Activated naive CD4-positive, alpha-beta T cell treated with anti-CD3 and anti-CD28 coated beads for 36 hours (primary cell): ENCODE measurements at places on chromosomes 16 and 17. TPM values are rescaled to one million over a fixed set of nuclear protein-coding genes. Genes with fewer than 3 reads are reported as not detected.

- no peaks in the 10 kb centered on the region for H3K4me1 ChIP-seq
- peaks cover 2% of the 10 kb centered on the region for H3K27me3 ChIP-seq
- no peaks in the 10 kb centered on the region for H3K36me3 ChIP-seq
- no peak for DNase-seq
Observed at GRCh38 chr16:74740795-74741304, 33.8 kb downstream of the FA2H start.

DNA sequence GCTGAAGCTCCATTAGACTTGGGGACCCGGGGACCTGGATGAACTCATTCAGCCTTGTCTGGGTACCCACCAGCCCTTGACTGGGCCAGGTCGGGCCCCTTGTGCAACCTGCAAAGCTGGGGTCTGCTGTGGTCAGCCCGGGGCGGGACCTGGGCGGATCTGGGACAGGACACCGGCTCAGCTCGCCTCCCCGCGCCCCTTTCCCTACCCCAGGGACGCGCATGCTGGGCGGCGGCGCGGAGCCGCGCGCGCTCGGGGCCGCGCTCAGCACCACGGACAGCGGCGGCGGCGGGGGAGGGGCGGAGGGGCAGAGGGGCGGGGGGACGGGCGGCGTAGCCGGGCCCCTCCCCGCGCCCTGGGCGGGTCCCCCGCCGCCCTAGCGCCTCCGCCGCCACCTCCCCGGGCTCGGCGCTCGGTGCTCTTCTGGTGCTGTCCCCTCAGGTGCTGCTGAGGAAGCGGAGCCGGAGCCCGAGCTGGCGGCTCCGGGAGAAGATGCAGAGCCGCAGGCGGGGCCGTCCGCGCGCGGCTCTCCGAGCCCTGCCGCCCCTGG, 7.4 kb downstream of the ACD start:
- DNase-seq = no peak
- no peaks in the 10 kb centered on the region for H3K27me3 ChIP-seq
- H3K27ac ChIP-seq = no peak overlapping the region
- no peak overlapping the region for H3K4me3 ChIP-seq
- H3K4me1 ChIP-seq = peaks cover 8% of the 10 kb centered on the region

TRPV3 gene
- 0.77 TPM for total RNA-seq

PPL gene
- total RNA-seq = 0.07 TPM

ACE gene
- total RNA-seq = 0.50 TPM

GRCh38 chr17:17994271-17995069, 21.8 kb downstream of the DRC3 start:
- H3K4me3 ChIP-seq = no peak overlapping the region
- no peaks in the 10 kb centered on the region for H3K27me3 ChIP-seq
- H3K4me1 ChIP-seq = peaks cover 2% of the 10 kb centered on the region
- no peaks in the 10 kb centered on the region for H3K36me3 ChIP-seq
- H3K27ac ChIP-seq = no peak overlapping the region
- peak; percentile 18 for DNase-seq

PRSS27 gene
- 2.4 TPM for total RNA-seq

DNA sequence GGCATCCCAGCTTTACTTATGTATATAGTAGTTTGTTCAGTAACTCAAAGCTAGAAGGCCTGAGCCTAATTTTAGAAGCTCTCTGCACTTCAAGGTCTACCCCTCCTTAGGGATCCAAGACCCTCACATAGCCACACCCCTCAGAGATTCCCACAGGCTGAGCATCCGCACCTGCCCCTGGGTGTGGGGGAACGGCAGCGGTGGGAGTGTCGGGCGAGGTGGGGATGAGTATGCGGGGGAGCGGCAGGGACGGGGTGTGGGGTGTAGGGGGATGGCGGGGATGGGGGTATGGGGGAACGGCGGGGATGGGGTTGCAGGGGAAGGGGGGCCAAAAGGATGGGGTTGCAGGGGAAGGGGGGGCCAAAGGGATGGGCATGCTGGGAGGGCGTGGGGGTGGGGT, 24.9 kb upstream of the BEAN1 start:
- no peak overlapping the region for H3K27ac ChIP-seq
- peaks cover 4% of the 10 kb centered on the region for H3K4me1 ChIP-seq
- DNase-seq = no peak

MYO15A gene
- total RNA-seq = 0.40 TPM

WFIKKN2 gene
- not detected for total RNA-seq

CCL15 gene
- not detected for total RNA-seq

DNA sequence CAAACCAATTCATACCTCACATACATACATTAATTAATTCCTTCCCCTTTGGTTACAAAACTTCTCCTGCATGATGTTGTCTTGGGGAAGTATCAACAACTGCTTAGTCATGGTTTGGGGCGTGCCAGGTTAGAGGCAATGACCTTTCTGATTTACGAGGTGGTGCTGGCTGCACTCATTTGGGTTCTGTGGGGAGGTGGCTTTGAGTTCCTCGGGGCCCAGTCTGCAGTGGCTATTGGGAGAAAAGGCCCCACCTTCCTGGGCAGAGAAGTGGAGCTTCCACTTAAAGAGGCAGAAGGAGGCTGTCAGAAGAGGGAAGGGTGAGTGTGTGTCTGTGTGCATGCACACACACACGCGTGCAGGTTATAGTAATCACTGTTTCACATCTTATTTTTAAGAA, 10.2 kb upstream of the ETV4 start:
- H3K27ac ChIP-seq = no peak overlapping the region
- peak; percentile 24 for DNase-seq
- no peaks in the 10 kb centered on the region for H3K36me3 ChIP-seq
- H3K27me3 ChIP-seq = peaks cover 15% of the 10 kb centered on the region
- no peak overlapping the region for H3K4me3 ChIP-seq

DNA sequence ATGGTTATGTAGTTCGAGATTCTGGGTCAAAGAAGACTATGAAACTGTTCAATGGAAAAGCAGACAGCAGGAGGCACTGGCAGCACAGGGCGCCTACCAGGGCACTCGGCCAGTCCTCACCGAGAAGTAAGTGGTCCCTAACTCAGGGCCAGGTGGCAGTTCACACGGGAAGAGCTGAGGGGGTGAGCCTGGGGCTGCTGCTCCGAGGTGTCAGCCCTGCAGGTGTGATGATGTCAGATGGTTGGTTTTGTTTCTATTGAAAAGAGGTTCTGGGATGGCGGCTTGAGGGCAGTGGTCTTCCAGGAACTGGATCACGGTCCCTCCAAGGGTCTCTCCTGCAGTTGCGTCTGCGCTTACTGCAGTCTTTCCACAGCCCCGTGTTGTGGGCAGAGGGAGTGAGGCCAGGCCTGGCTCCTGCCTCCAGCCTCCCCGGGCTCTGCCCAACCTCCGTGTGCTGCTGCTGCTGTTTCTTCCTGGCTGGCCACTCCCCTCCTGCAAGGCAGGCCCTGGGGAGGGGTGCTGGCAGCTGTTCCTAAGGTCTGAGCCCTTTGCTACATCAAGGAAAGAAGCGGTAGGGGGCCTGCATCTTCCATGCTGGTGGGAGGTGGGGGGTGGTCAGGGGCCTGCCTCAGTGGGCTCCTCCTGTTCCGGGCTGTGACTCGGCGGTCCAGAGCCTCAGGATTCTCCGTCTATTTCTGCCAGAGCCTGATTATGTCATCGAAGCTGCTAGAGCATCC, 22.6 kb downstream of the RNF213 start:
- no peak overlapping the region for H3K4me3 ChIP-seq
- H3K36me3 ChIP-seq = peaks cover 24% of the 10 kb centered on the region
- peaks cover 4% of the 10 kb centered on the region for H3K4me1 ChIP-seq
- H3K27ac ChIP-seq = no peak overlapping the region

TPSAB1 gene
- not detected for total RNA-seq

DNA sequence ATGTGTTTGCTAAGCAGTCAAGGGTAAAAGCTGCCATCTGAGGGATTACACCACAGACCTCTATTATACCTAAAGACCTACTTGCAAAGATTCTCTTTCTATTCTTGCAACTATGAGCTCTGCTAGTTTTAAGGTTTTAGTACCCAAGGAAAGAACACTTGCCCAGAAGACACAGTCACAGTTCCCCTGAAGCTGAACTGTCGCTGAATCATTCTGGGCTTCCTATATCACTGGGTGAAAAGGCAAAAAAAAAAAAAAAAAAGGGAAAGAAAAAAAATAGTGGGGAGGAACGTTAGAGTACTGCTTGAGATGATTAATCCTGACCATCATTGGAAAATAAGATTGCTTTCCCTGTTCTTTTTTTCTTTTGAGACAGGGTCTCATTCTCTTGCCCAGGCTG, 37.9 kb downstream of the LYRM1 start:
- H3K4me1 ChIP-seq = peaks cover 28% of the 10 kb centered on the region
- H3K4me3 ChIP-seq = no peak overlapping the region
- peak; percentile 46 for DNase-seq
- no peaks in the 10 kb centered on the region for H3K27me3 ChIP-seq
- no peak overlapping the region for H3K27ac ChIP-seq

DNA sequence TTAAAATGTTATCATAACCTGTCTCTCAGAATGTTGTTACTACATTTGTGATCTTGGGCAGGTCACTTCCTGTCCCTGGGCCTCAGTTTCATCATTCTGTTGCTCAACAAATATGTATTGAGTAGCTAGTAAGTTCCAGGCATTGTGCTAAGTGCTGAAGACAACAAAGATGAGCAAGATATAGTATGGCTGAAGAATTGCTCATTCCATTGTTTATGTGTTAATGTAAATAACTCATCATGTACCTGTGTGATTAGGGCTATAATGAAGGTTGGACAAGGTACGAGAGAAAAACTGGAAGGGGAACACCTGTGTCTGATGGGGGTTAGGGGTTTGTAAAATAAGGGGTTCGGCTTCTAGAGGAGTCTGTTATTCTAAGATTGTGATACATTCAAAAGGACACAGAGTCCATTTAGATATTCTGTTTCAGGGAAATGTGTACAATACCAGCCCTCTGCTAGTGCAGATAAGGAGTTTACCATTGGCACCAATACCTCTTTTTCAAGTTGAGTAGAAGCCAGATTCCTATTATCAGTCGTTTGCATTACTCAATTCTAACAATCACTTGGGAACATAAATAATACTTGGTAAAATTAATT, 20.0 kb downstream of the TUBG1 start:
- H3K4me3 ChIP-seq = no peak overlapping the region
- no peaks in the 10 kb centered on the region for H3K4me1 ChIP-seq
- DNase-seq = no peak
- H3K27ac ChIP-seq = no peak overlapping the region

- DNase-seq = peak; percentile 65
- H3K4me1 ChIP-seq = peaks cover 40% of the 10 kb centered on the region
- H3K27ac ChIP-seq = peak overlapping the region; percentile 89
- peaks cover 18% of the 10 kb centered on the region for H3K27me3 ChIP-seq
Observed at GRCh38 chr17:55420067-55420775, 1.4 kb downstream of the MMD start.

- H3K4me1 ChIP-seq = no peaks in the 10 kb centered on the region
- H3K36me3 ChIP-seq = no peaks in the 10 kb centered on the region
- no peak overlapping the region for H3K27ac ChIP-seq
- H3K27me3 ChIP-seq = peaks cover 24% of the 10 kb centered on the region
- H3K4me3 ChIP-seq = no peak overlapping the region
Observed at GRCh38 chr17:74133740-74134139, 69.7 kb upstream of the RPL38 start.

DNA sequence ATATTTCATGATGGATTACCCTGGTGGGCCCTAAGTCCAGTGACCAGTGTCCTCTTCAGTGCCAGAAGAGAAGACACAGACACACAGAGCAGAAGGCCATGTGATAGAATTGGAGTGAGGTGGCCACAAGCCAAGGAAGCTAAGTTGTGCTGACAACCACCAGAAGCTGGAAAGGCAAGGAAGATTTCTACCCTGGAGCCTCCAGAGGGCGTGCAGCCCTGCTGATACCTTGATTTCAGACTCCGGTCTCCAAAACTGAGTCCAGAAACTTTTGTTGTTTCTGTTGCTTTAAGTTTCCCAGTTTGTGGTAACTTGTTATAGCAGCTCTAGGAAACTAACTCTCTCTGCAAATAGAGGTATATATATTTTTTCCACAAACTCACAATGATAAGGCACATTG, 396.6 kb upstream of the ASIC2 start:
- H3K4me1 ChIP-seq = no peaks in the 10 kb centered on the region
- no peaks in the 10 kb centered on the region for H3K36me3 ChIP-seq
- no peak for DNase-seq
- no peak overlapping the region for H3K27ac ChIP-seq
- no peak overlapping the region for H3K4me3 ChIP-seq

- H3K27ac ChIP-seq = no peak overlapping the region
- peaks cover 6% of the 10 kb centered on the region for H3K27me3 ChIP-seq
- no peak overlapping the region for H3K4me3 ChIP-seq
- no peak for DNase-seq
Observed at GRCh38 chr16:72645538-72645937, 402.4 kb downstream of the ZFHX3 start.

SLC25A11 gene
- total RNA-seq = 63.8 TPM

GRCh38 chr17:80101011-80101945, at the start of gene GAA:
TSS of gene GAA (plus strand) at chr17:80101581. CDS start at chr17:80104587, 3,006 bp downstream.
- peak; percentile 84 for DNase-seq
- peak within 1 kb of the TSS; percentile 92 for H3K4me3 ChIP-seq
- peaks cover 28% of the 10 kb centered on the region for H3K4me1 ChIP-seq
- H3K36me3 ChIP-seq = no peaks in the 10 kb centered on the region
- H3K27me3 ChIP-seq = no peaks in the 10 kb centered on the region

DHX58 gene
- total RNA-seq = 46.3 TPM

- H3K27ac ChIP-seq = no peak overlapping the region
- H3K4me3 ChIP-seq = no peak overlapping the region
- DNase-seq = no peak
- H3K27me3 ChIP-seq = no peaks in the 10 kb centered on the region
Observed at GRCh38 chr16:47644661-47645060, 183.5 kb downstream of the PHKB start.

DNA sequence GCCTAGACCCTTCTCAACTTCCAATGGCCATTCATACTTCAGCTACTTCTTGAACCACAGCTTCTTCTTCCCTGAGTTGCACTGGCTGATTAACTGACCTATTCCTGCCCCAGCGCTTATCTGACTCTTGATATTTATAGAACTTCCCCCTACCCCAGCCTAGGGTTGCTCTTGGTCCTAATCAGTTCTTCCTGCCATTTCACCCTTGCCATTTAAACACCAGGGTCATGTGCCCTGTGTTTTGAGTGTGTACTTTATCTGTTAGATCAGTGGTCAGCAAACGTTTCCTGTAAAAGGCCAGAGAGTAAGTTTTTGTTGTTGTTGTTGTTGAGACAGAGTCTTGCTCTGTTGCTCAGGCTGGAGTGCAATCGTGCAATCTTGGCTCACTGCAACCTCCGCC, 82.4 kb upstream of the COX10 start:
- no peaks in the 10 kb centered on the region for H3K27me3 ChIP-seq
- no peak overlapping the region for H3K27ac ChIP-seq
- no peak for DNase-seq
- peaks cover 2% of the 10 kb centered on the region for H3K36me3 ChIP-seq
- H3K4me3 ChIP-seq = no peak overlapping the region

DNA sequence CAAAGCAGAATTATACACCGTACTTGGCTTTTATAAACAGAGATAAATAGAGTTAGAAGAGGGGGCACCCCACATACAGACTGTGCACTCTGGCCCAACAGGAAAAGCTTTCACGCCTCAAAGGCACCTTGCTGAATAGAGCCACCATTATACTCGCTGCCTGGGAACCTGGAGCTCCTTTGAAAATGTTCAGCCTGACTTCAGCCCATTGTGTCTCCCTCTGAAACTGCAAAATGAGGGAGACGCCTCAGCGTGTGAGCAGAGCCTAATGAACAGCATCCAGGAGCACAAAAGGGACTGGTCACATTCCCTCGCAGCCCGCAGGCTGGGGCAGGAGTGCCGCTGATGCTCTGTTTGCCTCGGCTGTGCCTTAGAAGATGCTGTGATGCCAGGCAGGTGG, 46.3 kb downstream of the ABCC12 start:
- no peaks in the 10 kb centered on the region for H3K36me3 ChIP-seq
- H3K4me1 ChIP-seq = no peaks in the 10 kb centered on the region
- DNase-seq = no peak
